Hypothalamus (tissue), 51 donors: ENCODE measurements at places on chromosomes 6 and 20.

GRCh38 chr6:156658186-156658965, 118.8 kb upstream of the ARID1B start:
- DNase-seq = no peak

GRCh38 chr20:44350567-44350966, 4.9 kb upstream of the HNF4A start:
- DNase-seq = no peak

DNA sequence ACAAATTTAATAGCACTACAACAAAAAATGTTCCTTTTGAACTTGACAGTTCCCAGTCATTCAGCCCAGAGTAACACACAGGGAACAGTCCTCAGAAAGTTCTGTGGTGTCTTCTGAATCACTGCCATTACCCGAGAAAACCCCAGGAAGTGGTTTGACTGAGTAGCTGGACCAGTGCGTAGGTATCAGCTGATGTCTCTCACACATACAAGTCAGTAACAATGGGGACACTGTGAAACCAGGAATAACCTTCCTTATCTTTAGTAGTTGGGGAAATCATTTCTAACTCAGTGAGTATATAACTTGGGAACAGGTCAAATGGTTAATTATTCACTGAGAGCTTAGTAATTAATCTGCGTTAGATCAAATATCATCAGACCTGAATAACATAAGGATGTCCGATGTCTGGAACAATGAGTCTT, 73.1 kb downstream of the HIVEP2 start:
- no peak for DNase-seq

- DNase-seq = no peak
Measured at GRCh38 chr6:23096876-23097275, 527.5 kb downstream of the HDGFL1 start.

- DNase-seq = no peak
Measured at GRCh38 chr20:63509088-63509564, 10.2 kb upstream of the EEF1A2 start.

DNA sequence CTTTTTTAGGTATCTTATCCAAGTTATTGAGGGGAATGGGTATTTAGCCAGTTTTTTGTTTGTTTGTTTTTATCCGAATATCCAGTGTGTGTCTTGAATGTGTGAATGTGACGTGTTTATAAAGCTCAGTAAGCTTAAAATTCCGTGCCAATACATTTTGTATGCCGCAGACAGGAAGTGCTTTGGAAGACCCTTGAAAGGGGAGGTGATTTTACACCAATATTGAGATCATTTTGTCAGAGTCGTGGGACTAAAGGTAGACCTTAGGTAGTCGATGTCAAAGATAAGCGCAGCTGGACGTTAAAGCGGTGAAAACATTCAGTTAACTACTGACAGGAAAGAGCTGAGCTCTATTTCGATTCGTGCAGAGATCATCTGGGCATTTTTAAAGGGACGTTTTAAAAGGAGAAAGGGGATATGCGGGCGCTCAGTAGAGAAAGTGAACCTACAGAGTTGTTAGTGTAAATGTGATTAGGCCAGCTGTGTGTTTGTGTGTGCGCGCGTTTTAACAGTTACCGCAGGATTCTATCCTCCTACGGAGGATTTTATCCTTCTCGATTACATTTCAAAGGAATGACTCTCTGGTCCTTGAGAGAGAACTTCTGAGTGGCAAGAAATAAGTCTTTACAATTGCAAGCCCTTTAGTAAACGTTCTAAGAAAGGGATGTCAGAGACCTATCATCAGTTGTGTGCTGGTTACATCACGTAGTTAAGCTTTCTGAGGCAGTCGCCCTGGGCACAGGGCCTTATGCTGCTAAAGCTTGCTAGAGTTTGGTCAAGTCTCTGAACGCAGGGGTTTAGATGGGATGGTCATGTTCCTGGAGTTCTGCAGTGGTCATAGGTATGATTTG, 625 bp upstream of the ECHDC1 start:
- DNase-seq = no peak
